CD4-positive, alpha-beta T cell treated with Interleukin-17A for 4 hours (primary cell): ENCODE measurements at places on chromosomes 1 and 21.

DNA sequence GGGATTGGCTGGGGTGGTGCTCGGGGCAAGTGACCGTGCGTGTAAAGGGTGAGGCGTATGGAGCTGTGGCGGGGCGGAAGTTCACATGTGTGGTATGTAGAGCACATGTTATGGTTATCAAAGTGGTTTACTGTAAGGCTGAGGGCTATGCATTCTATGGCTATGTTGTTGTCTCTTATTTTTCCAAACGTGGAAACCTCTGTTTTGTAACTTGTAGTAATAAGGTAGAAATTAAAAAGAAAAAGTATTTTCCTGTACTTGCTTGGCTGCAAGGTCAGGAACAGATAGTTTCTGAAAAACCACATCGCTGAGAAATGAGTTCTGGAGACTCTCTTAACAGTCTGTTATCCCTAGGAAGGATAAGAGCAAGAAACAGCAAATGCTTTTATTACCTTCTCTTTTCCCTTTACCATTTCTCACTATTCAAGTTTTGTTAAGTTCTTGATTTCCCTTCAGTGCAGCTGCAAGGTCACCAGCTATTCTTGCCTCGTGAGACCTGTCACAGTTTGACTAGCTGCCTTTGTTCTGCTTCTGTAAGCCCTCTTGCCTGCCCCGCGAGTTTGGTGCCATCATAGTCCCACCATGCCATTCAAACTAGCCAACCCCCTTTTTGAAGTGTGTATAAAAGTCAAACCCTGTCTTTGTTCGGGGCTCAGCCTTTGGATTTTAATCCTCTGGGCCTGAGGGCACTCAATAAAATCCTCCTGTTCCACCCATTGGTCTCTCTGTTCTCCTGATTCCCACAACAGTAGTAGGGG lies 9.5 kb downstream of the RNU1-2 start:
- peak; percentile 40 for DNase-seq

DNA sequence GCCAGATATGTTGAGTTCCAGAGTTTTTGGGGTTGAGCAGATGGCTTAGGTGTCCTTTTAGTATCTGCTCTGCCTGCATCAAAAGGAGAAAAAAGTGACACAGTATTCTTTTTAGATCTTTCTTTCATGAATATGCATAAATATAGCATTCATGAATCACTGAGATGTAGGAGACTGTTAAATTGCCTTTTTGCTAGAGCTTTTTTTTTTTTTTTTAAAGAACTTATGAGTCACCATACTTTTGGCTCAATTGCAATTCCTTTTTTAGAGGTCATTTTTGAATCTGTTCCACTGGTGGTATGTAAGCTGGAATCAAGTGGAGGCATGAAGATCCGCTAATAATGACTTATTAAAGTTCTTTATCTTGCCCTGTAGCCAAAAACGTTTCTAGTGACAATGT lies 480.9 kb upstream of the ZRANB2 start:
- DNase-seq: no peak

DNA sequence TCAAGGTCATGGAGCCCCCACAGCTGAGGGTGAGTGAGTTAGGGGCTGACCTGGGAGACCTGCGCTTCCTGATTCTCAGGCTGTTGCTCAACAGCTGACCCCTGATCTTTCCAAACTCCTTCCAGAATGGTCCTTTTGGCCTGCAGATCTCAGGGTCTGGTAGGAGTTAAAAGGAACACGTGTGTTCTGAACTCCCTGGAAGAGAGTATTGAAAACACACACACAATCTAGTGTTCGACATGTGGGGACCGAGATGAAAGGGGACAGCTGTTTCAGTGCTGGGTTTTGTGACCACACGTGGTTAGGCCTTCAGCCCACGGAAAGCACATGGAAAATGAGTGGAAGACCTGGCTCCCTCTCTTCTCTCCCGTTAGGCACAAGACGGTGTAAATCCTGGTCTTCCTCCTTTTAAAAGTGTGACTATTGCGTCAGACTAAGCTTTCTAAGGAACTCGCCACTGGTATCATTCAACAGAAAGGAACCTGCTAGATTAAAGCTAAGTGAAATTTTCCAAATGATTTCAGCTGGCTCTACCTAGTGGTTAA lies 49.6 kb downstream of the RUNX1 start:
- no peak for DNase-seq

GRCh38 chr1:219549215-219549614 lies 63.7 kb downstream of the ZC3H11B start:
- DNase-seq: no peak

DNA sequence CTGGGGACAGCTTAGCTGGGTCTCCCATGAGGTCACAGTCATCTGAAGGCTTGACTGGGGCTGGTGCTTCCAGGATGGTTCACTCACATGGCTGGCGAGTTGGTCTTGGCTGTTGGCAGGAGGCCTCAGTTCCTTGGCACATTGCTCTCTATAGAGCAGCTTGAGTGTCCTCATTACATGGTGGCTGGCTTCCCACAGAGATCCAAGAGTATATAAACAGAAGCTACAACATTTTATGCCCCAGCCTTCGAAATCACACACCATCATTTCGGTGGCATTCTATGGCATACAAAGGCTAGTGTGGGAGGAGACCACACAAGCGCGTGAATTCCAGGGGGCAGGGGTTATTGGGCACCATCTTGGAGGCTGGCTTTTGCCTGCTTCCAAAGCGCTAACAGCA lies 63.0 kb downstream of the ALPL start:
- no peak for DNase-seq

GRCh38 chr21:41828884-41829360 lies 50.2 kb downstream of the PRDM15 start:
- no peak for DNase-seq

GRCh38 chr1:35585281-35585680 lies 12.2 kb downstream of the TFAP2E start:
- no peak for DNase-seq

DNA sequence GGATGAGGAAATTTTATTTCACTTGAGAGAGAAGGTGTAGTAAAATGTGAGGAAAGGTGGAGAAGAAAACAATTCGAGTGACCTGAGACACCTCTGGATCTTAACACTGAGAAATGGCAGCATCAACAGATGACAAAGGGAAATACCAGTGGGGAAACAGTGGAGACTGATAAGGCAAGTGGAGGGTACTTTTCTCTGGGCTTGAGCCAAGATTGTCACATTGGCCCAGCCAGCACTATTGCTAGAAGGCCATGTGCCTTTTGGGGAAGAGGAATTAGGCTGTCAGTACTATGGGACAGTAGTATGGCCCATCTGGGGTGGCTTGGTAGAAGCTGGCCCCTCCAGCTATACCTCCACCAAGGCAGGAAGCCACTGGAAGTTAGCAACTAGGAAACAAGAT lies 8.4 kb downstream of the SYPL2 start:
- no peak for DNase-seq

GRCh38 chr1:233278631-233279030 lies 16.9 kb downstream of the PCNX2 start:
- no peak for DNase-seq

DNA sequence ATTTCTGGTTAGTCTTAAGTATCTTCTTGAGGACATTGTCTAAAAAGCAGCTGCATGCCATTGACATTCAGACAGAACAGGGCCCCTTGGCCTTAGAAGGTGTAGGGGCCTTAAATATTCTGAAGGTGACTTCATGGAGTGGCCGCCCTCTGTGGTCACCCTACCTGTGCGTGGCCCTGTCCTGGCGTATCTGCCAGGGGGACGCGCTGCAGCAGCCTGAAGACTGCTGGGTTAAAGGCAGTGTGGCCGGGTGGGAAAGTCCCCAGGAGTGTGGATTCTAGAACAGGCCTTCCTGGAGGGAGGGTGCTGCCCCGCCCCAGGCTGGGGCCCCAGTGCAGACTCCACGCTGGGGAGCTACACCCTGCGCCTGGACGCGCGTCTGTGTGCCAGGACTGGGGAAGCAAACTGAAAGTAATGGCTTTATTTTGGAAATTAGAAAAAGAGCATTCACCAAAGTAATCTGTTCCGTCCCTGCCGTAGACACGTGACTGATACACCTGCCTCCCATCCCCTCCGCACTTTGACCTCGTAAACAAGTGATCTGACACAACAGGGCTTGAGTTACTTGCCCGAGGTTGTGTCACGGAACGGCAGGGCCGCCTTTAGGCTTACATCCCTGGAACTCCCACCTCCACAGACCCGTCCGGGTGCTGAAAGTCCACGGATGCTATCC lies 1.8 kb downstream of the AGPAT3 start:
- DNase-seq: peak; percentile 46

DNA sequence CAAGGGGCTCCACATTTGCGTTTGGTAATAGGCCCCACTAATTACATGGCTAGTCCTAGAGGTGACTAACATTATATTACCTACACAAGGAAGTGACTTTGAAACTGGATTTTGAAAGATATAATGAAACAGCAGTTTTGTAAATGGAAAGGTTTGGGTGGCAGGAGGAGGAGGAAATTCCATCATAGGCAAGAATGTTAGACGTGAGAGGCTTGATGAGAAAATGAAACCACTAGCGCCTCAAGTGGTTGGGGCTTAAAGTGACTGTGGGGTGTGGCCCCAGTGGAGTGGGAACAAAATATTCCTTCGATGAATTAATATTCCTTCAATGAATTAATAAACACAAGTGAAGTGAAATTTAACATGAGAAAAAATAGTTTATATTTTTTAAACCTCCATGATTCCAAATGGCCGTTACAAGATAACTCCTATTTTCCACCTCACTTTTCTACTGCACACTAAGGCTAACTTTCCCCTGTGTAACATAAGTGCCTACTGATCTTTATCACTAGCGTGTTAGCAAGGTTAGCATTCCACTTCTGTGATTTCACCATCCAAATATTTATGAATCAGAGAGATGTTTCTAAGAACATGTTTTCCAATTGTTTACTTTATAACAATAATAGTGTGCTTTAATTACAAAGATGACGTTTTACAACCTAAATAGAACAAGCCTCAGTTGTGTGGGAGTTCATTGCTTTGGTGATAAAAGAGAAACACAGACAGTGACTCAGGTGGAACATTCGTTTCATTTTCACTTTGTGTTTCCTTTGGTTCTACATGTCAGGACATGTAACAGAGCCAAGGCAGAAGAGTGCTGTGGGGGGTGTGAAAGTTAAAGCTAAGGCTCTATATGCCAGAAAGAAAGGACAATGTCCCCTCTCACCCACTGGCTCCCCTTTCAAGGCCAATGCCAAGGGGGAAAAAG lies 12.5 kb upstream of the ATF3 start:
- peak; percentile 36 for DNase-seq

DNA sequence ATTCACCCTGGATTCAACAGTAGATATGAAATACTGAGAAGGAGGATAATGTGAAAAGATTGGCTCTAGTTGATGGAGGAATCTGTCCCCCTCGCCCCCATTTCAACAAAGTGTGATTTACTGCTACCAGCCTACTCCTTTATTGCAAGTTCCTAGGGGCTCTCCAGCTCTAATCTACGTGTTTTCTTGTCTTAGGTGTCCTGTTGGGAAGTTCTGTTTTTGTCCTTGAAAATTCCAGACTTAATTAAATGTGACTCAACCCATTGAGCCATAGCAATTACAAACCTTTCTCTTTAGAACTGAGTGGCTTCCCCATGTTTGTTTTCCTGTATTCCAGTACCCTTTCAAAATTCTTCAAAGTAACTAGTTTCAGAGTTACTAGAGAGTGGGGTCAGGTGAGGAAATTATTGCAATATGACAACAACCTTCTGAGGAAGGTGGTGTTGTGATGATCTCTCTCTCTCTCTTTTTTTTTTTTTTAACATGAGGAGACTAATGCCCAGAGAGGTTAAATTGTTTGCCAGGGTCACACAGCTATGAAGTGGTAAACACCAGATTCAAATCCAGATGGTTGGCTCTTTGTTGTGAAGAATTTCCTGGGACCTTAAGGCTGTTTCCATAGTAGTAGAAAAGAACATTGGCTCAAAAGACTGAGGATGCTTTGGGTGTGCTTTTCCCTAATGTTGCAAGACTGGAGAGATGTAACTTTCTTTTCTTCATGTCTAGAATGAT lies 3.5 kb downstream of the RGL1 start:
- DNase-seq: no peak

- peak; percentile 86 for DNase-seq
These were observed at the start of gene SSR2 for GRCh38 chr1:156020293-156021092. Gene SSR2, minus strand, starts transcription at chr1:156020951. Its CDS starts 784 bp downstream, at chr1:156020167.

DNA sequence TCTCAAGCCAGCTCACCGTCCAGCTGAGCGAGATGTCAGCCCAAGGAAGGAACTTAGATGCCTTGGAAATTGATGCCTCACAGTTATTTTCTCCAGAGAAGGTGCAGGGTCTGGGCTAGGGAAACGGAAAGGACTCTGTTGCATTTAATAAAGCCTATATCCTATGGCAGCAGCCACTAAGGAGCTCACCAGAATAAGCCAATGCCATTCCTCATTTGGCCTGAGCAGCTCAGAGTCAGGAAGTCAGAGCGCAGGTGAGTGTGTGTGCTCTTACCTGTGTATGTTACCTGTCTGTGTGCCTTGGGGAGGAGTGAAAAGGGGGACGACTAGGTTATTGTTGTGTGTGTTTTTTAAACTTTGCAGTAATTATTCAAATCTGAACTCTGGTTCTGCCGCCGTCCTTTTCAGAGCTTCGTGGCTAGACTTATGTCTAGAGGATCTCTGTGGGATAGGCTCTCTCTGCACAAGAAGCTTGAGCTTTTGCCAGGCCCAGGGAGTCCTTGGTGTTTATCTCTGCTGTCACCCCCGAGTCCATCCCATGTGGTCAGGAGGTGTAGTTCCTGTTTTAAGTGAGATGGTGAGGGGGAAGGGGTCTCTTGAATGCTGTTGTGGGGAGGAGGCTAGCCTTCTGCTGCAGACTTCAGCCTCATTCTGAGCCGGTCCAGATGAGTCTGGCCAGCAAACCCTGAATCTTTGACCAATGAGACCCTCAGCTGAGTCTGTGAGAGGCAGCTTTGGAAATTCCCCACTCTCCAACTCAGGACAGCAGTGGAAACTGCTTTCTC lies 2.4 kb downstream of the TMCC2 start:
- no peak for DNase-seq

- no peak for DNase-seq
These were observed 143.1 kb downstream of the IFI44 start for GRCh38 chr1:78792756-78793155.

- no peak for DNase-seq
These were observed 94.2 kb upstream of the IPO9 start for GRCh38 chr1:201734786-201735185.

DNA sequence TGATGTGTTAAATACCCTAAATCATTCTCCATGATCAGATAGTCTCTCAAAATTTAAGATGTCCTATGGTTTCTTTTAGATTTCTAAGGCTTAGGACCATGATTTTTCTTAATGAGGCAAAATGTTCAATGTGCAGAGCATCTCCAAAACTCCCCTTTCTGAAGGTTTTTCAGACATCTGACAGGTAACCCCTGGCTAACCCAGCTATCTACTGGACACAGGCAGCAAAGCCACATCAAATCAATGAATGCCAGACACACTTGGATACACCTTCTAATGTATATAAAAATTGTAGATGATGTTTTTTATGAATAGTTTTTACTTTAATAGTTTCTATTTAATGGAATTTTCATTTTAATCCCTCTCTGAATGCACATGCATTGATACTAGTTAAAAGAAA lies 285.6 kb downstream of the GRIK1 start:
- no peak for DNase-seq
